Thyroid gland (tissue), 4 donors: ENCODE measurements at places on chromosomes 1 and 21. TPM values are rescaled to one million over a fixed set of nuclear protein-coding genes. Genes with fewer than 3 reads are reported as not detected.
A peak's percentile ranks its signal among the peaks of the same experiment; 100 is the strongest.

Gene CHD5
- total RNA-seq, result 0.15 TPM

Gene PADI3
- not detected for total RNA-seq

Gene JAM2
- 4.5 TPM for total RNA-seq

Gene KIF14
- total RNA-seq, result 0.05 TPM

GRCh38 chr1:18953731-18954231 lies 2.7 kb downstream of the IFFO2 start:
- DNase-seq, result peak; percentile 47
- no peaks in the 10 kb centered on the region for H3K27me3 ChIP-seq
- peak overlapping the region; percentile 63 for H3K27ac ChIP-seq
- H3K36me3 ChIP-seq, result no peaks in the 10 kb centered on the region
- H3K4me1 ChIP-seq, result peaks cover 73% of the 10 kb centered on the region

Gene HAO2
- total RNA-seq, result not detected

DNA sequence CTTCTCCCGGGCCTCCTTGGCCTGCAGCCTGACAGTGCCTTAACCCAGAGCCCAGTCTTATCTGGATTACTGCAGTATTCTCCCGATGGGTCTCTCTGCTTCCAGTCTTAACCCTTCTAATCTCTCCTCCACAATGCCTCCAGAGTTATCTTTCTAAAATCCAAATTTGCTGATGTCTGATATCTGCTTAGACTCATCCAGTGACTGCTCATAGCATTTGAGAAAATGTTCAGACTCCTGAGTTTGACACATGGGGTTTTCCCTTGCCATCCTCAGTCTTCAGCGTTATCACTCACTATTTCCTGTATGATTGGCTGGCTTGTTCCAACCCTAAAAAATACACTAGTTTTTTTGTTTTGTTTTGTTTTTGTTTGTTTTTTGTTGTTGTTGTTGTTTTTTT lies 102.0 kb downstream of the FMN2 start:
- H3K4me3 ChIP-seq, result no peak overlapping the region
- DNase-seq, result no peak
- no peaks in the 10 kb centered on the region for H3K4me1 ChIP-seq

DNA sequence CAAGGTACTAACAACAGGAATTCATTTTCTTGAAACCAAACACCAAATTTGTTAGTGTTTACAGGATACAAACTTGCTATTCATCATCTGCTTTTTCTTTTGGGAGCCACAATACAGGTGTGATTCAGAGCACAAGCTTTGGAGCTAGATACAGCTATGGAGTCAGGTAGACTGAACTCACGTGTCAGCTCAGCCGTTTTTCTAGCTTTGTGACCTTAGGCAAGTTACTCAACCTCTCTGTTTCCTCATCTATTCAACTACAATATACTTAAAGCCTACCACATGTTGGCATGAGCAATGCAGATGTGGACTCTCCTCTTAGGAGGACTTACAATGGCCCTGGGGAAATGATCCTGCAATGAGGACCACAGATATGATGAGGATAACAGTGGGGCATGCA lies 6.3 kb downstream of the HTR1D start:
- no peak overlapping the region for H3K4me3 ChIP-seq
- H3K27me3 ChIP-seq, result no peaks in the 10 kb centered on the region
- H3K36me3 ChIP-seq, result no peaks in the 10 kb centered on the region
- no peaks in the 10 kb centered on the region for H3K4me1 ChIP-seq

Gene AKR7A3
- total RNA-seq, result 3.5 TPM

Gene TDRD10
- 9.9 TPM for total RNA-seq

DNA sequence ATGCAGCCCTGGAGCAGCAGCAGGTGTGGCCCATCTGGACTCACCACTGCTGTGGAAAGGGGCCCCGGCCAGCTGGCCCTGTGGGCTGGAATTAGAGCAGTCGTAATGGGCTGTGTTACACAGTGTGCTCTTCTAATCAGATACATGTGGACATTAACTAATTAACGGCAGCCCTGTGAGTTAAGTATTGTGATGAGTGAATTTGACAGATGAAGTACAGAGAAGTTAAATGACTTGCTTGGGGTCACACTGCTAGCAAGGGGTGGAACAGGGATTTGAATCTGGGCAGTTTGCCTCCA lies 58.6 kb downstream of the MDM4 start:
- no peaks in the 10 kb centered on the region for H3K27me3 ChIP-seq
- H3K4me1 ChIP-seq, result peaks cover 24% of the 10 kb centered on the region
- DNase-seq, result no peak

DNA sequence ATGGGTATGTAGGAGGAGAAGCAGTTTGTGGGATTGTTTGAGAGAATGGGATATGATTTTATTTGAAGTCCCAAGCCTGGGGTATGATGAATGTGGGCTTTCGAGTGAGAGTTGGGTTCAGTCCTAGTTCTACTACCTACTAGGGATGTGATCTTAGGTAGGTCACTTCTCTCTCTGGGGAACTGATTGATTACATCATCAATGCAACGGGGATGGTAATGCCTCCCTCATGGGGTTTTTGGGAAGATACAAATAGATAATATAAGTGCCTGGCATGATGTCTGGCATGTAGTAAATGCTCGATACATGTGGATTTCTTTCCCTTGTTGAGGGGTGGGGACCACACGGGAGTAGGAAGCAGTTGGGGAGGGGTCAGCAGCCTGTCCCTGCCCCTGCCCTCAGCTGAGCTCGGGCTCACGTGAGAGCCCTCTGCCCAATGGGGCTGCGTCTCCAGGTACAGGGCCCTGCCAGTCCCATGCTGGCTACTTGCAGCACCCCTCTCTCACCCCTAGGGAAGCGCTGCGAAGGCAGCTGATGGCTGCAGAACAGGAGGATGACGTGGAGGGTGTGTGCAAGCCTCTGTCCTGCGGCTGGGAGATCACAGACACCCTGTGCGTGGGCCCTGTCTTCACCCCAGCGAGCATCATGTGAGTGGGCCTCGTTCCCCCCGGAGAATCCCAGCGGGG lies 38.7 kb downstream of the AZIN2 start:
- H3K27ac ChIP-seq, result no peak overlapping the region
- no peaks in the 10 kb centered on the region for H3K4me1 ChIP-seq
- no peak overlapping the region for H3K4me3 ChIP-seq
- no peaks in the 10 kb centered on the region for H3K27me3 ChIP-seq
- DNase-seq, result no peak
- H3K36me3 ChIP-seq, result no peaks in the 10 kb centered on the region

Gene C1orf52
- 16.5 TPM for total RNA-seq

DNA sequence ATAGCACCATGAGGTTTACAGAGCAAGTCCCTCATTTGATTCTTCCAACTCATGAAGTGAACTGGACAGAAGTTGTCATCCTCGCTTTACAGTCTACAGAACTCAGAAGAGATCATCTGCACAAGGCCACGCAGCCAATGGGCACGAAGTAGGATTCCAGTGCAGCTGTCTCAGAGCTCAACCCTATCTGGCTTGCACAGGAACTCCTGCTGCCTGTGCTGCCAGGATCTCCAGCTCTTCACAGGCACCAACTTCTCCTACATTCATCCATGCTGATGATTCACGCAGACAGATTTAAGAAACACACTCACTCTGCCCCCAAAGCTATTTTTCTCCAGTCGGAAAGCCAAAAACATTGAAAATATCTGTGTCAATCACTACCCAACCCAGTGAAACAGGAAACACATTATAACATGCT lies 157.0 kb downstream of the RERE start:
- DNase-seq, result peak; percentile 45
- H3K27ac ChIP-seq, result peak overlapping the region; percentile 42
- no peak overlapping the region for H3K4me3 ChIP-seq
- H3K36me3 ChIP-seq, result no peaks in the 10 kb centered on the region
- peaks cover 54% of the 10 kb centered on the region for H3K4me1 ChIP-seq

DNA sequence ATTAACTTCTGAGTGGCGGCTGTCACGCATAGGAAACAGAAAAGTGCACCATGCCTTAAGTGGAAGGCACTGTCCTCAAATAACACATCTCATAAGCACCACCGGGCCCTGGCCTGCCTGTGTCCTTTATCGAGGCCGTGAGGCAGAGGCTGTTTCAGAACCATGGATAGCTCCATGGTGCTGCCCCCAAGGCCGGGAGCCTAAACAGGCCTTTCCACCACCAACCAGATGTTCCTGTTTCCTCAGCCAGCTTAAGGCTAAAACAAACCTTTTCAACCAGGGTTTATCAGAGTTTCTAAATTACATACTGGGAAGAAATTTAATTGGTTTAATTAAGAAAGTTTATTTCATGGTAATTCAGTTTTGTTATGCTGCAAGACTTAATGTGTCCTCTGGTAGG lies 114.4 kb downstream of the DMRTA2 start:
- no peaks in the 10 kb centered on the region for H3K27me3 ChIP-seq
- no peak overlapping the region for H3K4me3 ChIP-seq
- H3K27ac ChIP-seq, result no peak overlapping the region
- DNase-seq, result peak; percentile 17
- no peaks in the 10 kb centered on the region for H3K36me3 ChIP-seq
- no peaks in the 10 kb centered on the region for H3K4me1 ChIP-seq

Gene GSTM3
- total RNA-seq, result 130 TPM

DNA sequence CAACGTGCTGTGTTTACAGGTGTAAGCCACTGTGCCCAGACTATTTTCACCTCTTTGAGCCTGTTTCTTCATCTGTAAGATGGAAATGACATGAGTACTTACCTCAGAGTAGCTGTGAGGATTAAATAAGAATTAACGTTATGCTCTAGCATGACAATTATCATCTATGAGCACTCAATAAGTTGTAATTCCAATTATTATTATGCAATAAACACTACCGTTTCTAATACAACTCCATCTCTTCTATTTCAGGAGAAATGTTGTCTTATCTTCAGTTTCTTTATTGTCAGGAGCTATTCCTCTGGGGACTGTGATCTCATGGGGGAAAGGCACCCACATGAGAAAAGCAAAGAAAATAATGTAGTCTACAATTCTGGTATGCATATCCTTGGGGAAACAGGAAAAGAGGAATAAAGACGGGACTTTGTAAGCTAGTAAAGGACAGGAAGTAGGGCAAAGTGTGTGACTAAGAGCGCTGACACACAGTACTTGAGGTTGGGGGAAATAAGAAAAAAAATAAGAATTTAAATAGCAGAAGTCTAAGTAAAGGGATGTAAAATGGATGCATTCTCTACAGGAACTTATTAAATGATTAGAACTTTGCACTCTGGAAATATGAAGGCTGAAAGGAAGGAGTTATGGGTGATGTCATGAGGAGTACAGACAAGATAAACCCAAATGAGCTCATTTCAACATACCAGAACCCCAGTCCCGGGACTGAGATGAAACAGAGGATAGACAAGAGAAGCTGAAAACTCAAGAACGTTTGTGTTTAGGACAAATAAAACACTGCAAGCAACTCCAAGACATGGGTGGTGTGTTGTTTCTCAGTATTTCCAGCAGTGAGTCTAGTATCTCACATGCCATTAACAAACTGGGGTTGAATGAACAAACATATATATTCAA lies 9.8 kb downstream of the PHC2 start:
- H3K4me3 ChIP-seq, result no peak overlapping the region
- H3K27ac ChIP-seq, result no peak overlapping the region
- no peaks in the 10 kb centered on the region for H3K36me3 ChIP-seq
- DNase-seq, result no peak
- no peaks in the 10 kb centered on the region for H3K4me1 ChIP-seq

DNA sequence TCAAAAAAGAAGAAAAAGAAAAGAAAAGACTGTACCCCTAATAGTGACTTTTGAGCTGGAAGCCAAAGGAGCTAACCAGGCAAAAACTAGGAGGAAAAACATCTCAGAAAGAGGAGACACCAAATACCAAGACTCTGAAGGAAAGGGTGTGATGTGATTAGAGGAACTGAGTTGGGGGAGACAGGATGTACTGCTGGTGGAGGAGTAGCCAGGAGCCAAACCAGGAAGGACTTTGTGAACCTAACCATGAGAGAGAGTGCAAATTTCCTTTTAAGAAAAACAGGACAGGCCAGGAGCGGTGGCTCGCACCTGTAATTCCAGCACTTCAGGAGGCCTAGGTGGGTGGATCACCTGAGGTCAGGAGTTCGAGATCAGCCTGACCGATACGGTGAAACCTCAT lies 4.1 kb upstream of the RBP7 start:
- DNase-seq, result no peak
- no peaks in the 10 kb centered on the region for H3K4me1 ChIP-seq
- no peak overlapping the region for H3K27ac ChIP-seq
- H3K27me3 ChIP-seq, result no peaks in the 10 kb centered on the region

DNA sequence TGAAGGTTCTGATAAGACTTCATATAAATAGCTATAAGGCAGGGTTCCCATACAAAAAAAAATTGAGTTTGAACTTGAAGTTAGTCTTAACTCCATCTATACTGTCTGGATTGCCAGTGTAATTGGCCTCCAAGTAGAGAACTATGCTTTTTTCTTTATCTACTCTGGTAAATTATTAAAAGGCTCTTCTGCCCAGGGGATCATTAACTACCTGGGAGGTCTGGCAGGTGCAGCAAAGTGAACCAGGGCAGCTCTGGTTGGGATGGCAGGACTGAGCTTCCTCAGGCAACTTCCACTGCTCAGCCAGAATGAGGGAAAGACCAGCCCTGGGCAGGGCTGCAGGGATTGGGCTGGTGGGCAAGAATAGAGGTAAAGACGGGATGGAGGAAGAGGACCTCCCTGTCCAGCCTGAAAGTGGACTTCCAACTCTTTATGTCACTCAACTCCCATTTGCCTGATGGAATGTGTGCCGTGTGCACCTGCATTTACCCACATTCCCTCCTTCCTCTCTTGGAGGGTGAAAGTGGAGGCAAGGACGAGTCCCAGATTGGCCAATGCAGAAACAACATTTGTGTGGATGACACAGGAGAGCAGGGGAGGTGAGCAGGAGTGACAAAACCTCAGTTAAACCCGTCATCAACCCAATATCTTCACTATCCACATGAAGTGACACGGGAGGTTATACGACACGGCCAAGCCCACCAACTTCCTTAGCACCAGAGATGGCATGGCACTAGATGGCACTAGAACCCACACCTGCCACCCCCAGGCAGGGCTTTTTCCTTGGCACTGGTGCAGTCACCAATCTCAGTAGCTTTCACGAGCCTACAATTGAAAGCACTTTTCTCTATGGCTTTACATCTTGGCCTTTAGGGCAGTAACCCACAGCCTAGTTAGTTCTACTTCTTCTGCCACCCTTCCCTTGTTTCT lies 25.2 kb downstream of the CCN1 start:
- H3K36me3 ChIP-seq, result no peaks in the 10 kb centered on the region
- H3K27ac ChIP-seq, result no peak overlapping the region
- H3K4me3 ChIP-seq, result no peak overlapping the region
- peak; percentile 32 for DNase-seq

- H3K4me1 ChIP-seq, result peaks cover 21% of the 10 kb centered on the region
- H3K36me3 ChIP-seq, result no peaks in the 10 kb centered on the region
- no peaks in the 10 kb centered on the region for H3K27me3 ChIP-seq
- no peak for DNase-seq
- H3K27ac ChIP-seq, result peak overlapping the region; percentile 45
Observed at GRCh38 chr1:156815307-156815826, 1.3 kb downstream of the SH2D2A start.

Gene BCAN
- total RNA-seq, result not detected
